ENCODE measurements at places on chromosomes 7 and 10.

GRCh38 chr10:118735294-118735693, 19.5 kb downstream of the CACUL1 start:
- DNase-seq: no peak

DNA sequence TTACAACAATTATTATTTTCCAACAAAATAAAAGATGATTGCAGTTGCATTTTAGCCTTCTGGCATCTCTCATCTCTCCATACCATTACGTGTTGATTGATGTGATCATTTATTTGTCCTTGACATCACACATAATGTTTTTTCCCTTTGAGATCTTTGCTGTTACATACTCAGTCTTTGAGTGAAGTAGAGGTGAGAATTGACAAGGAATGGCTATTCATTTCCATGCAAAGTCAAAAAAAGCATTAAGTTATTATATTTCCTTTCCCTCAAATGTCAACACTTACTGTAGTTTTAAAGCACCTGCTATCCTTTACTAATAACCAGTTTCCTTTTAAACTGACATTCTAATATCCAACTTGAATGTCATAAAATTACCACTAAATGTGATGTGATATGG, 33.6 kb downstream of the DYNC1I1 start:
- DNase-seq: no peak

- peak; percentile 67 for DNase-seq
Measured at GRCh38 chr10:109978481-109978880, 29.3 kb upstream of the ADD3 start.

DNA sequence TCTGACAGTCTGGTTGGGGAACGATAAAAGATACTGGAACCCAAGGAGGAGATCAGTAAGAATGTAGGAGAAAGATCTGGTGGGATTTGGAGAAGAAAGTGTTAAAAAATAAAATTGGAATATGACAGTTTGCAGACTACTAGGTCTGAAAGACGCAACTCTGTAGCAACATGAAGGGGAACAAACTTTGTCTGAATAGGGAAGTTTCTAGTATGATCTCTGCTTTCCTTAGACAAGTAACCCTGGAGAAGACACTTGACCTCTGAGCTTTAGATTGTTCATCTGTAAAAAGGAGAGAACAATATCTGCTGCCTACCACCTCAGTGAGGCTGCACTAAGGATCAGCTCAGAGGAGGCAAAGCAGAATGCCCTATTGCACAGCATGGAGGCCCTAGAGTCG, 3.0 kb upstream of the PRSS1 start:
- DNase-seq: no peak

DNA sequence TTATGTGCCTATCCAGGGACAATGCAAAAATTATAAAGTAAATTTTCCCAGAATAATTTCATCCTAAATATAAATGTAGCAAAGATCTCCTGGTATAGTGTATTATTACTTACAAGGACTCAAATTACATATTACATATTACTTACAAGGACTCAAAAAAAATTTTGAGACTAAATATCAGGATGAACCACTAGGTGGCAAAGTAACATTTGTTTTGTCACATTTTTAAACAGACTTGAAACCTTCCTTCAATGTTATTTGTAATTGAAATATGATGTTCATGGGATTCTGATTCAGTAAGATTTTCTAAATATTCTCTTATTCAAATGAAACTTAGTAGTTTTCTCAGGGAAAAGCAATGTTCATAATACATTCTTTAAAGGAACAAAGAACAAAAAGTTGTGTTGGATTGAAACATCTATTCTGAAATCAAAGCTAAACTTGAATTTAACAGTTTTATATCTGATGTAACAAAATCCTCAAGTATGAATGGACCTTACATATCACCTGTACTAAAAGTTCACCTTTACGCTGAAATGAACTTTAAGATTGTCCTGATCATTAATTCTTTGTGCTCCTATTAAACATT, 74.3 kb upstream of the GNAI1 start:
- DNase-seq: no peak

GRCh38 chr7:84548366-84549365, 354.1 kb upstream of the SEMA3A start:
- no peak for DNase-seq

DNA sequence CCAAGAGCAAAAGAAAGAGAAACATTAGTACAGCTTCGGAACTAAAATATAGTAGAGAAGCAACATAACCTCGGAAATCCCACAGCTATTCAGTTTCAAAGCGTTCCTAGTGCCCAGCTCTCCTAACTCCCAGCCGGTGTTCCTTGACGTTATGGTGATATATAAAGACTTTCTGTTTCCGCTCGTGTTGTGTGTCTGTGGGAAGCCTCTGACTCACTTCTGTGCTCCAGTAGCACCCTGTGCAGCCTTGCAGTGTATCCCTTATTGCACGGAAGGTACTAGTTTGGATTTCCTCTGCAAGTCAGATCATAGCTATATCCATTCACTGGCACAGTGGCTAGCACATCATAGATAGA, 535 bp downstream of the ASAH2B start:
- no peak for DNase-seq

- DNase-seq: no peak
Measured at GRCh38 chr7:91533996-91534395, 269.8 kb downstream of the FZD1 start.

DNA sequence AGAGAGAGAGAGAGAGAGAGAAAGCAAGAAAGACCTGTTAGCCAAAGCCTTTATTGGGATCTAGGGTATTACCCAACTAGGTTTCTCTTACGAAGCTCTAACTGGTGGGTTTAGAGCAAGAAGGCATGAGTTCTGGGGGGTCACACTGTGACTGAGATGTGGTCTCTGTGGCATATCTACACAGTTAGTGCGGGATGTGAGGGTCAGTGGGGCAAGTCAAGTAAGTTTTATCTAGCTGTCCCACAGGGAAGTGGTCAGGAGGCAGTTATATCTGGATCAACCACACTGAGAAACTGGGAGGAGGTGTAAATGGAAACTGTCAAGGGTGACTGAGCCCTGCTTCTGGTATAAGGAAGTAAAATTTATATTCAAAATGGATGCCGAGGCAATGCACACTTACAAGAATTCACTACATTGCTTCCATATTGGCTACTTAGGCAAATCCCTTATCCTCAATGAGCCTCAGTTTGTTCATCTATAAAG, 331.6 kb upstream of the HPS1 start:
- no peak for DNase-seq

GRCh38 chr10:133276435-133277201, at the start of gene ADAM8:
Gene ADAM8 (minus strand): TSS chr10:133276868. CDS start chr10:133276817, 51 bp downstream.
- DNase-seq: no peak

Data from head of caudate nucleus (tissue), 42 donors.